ENCODE measurements at places on chromosomes 1 and 21.

GRCh38 chr1:14516974-14517840, 81.3 kb upstream of the KAZN start:
- DNase-seq, result no peak

DNA sequence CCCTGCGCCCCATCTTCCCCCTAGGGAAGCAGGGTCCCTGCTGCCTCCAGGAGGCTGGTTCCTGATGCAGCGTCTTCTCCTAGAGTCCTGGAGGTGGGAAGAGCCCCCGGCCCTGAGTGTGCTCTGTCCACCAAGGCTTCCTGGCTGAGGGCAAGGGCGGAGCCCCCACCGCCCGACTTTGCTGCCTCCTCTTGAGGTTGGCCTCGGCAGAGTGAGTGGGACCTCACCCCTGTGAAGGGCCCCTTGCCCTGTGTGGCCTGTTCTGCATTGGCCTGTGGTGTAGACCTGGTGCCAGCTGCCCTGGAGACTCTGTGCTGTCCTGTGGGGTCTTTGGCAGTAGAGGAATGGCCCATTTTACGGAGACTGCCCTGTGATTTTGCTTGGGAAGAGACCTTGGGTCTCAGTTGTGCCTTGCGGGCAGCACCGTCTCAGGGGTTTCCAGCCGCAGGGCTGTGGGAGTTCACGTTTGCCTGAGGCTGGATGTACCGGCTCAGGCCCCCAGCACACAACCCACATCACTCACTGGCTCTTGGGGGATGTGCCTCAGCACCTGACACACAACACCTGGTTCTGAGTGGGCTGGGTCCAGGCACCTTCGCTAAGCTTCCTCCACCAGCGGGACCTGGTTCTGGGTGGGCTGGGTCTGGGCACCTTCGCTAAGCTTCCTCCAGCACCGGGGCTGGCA, 73.6 kb downstream of the SKI start:
- DNase-seq, result no peak

DNA sequence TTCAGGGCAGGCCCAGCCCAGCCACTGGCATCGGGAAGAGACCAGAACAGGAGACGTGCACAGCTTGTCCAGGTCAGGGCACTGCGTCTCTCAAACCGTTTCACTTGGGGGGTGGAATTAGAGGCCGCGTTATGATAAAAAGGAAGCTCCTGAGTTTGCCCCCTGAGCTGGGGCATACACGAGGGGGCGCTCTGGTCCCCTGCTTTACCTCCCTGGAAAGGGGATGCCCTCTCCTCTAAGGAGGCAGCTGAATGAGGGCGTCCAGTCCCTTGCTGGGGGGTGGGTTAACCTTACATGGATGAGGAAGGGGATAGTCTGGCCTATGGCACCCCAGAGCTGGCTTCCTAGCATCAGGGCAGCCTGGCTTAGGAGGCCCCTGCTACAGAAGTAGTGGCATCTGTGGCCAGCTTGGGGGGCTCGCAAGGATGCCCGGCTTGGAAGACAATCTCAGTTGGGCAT, 2.3 kb downstream of the MYOG start:
- DNase-seq, result no peak

GRCh38 chr1:109926662-109927300, 16.1 kb downstream of the CSF1 start:
- DNase-seq, result no peak

GRCh38 chr1:17190010-17190995, 14.6 kb upstream of the PADI1 start:
- no peak for DNase-seq

DNA sequence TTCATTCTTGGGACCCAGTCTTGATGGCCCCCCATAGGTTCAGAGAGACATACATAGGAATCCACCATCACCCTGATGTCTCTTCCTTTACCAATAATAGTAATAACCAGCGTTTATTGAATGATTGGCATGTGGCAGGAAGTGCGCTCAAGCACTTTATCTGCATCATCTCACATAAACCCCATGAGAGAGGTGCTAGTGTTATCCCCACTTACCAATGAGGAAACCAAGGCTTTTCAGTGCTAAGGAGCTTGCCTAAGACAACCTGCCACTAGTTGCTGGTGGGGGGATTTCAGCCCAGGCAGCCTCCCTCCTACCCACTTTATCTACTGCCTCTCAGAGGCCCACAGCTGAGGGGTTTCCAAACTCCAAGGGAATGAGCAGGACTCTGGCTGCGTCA, 7.7 kb downstream of the LGR6 start:
- no peak for DNase-seq

DNA sequence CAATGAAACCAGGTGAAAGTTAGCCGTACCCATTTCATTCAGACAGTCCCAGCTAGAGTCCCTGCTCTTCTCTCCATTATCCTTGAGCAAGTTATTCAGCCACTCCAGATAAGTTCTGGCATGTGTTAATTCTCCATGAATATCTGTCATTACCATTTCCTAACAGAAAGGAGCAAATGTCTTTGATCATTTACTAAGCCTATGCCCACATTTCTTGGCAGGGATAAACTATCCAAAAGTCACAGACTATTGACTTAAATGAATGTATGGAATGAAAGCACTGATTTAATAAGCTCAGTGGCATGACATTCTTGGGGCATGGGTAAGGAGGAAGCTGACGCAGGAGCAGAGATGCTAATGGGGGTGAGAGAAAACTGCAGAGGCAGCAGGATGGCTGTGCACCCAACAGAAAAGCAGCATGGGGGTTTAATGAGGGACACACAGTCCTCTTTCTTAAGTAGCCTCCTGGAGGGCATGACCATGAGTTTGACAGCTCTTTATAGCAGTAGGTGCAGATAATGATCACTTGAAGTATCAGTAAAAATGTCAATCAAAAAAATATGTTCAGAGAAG, 17.6 kb upstream of the DHCR24 start:
- no peak for DNase-seq

GRCh38 chr1:66521721-66522365, 12.1 kb upstream of the SGIP1 start:
- no peak for DNase-seq
